ENCODE measurements at places on chromosomes 2 and 18.
A peak's percentile ranks its signal among the peaks of the same experiment; 100 is the strongest.

GRCh38 chr2:219728991-219729487 is 101.6 kb downstream of the SLC4A3 start:
- no peak for DNase-seq

DNA sequence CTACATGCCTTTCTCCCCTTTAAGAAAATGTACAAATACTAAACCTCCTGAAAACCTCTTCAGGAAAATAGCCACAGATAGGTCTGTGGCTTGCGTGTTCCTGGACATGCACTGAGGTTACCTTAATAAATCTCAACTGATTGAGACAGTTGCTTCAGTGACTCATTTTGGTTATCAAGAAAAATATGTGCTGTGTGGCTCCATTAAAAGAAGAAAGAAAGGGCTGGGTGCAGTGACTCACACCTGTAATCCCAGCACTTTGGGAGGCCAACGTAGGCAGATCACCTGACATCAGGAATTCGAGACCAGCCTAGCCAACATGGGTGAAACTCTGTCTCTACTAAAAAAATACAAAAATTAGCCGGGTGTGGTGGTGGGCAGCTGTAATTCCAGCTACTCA is 27.1 kb downstream of the CREG2 start:
- no peak for DNase-seq

- DNase-seq: no peak
Measured at GRCh38 chr2:172742931-172743540, 7.4 kb downstream of the RAPGEF4 start.

GRCh38 chr2:170530284-170530745 is 184.8 kb upstream of the SP5 start:
- peak; percentile 44 for DNase-seq

DNA sequence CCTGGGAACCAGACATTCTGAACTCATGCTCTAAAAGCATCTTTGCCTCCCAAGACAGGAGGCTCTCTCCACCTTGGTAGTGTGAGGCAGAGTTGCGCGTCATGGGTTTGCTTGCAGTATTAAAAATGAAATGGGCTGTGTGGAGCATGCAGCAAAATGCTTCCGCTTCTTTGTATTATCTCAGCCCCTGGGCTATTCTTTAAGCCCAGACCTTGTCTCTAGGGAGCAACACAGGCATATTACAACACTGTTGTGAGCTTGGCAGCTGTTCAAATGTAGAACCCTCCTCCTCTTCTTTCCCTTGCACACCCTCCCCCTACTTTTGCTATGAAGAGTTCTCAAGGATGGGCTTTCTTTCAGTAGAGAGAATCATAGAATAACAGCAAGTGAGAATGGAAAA is 185.1 kb upstream of the LHCGR start:
- no peak for DNase-seq

DNA sequence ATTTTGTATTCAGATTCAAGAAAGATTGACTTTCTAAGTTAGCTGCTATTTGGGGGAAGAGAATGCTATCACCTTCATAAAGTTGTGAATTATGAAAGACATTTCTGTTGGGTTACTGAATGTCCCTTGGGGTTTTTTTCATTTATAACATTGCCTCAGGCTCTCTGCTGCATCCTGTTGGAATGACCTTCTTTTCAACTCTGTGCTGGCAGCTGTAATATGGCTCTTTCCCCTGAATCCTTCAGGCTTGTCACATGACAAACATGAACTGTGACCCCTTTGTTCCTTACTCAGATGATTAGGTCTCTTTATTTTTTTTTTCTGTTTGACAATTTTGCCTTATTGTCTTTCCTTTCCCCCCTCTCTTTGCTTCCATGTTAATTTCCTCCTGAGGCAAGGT is 159.8 kb downstream of the TAF4B start:
- peak; percentile 20 for DNase-seq

DNA sequence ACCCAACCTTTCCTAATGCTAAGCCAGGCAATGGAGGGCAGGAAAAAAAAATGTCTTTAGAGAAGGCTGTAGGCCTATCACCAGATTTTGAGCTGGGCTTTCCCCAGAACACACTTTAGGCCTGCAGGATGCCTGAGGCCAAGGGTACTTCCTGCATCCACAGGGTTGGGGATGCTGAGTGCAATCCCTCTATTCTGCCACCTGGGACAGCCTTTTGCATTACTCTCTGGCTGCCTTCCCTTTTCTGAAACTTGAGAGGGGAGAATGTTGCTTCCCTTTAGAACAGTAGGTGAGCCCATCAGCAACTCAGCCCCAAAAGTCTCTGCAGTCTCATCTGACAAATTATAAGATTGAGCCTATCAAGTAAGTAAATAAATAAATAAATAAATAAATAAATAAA is 195.2 kb downstream of the SLC8A1 start:
- no peak for DNase-seq

- no peak for DNase-seq
Measured at GRCh38 chr2:105864262-105864661, 119.5 kb downstream of the NCK2 start.

- DNase-seq: no peak
Measured at GRCh38 chr2:122056853-122057252, 301.4 kb downstream of the TSN start.

DNA sequence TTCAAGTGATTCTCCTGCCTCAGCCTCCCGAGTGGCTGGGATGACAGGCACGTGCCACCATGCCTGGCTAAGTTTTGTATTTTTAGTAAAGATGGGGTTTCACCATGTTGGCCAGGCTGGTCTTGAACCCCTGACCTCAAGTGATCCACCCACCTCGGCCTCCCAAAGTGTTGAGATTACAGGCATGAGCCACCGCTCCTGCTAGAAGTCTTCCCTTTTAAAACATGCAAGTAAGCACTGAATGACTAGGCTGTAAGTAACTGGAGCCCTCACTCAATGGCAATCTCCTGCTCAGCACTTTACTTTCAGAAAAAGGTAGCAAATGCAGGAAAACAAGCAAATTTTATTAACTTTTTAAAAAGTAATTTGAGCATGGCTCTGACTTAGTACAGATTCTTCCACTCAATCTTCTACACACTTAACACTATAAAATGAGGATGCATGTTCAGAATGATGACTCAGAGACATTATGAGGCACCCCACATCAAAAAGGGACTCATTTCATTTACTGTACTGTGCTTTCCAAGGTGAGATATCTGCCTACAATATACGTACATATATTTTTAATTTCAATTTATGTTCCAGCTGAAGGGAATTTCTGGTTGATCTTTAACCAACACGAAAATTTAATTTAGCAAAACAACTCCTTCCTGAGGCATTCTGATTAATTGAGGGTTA is 6.6 kb upstream of the NCK2 start:
- no peak for DNase-seq

GRCh38 chr2:31246184-31246852 is 12.4 kb downstream of the EHD3 start:
- DNase-seq: no peak

- no peak for DNase-seq
Measured at GRCh38 chr2:196482119-196483065, 157.1 kb upstream of the CCDC150 start.

DNA sequence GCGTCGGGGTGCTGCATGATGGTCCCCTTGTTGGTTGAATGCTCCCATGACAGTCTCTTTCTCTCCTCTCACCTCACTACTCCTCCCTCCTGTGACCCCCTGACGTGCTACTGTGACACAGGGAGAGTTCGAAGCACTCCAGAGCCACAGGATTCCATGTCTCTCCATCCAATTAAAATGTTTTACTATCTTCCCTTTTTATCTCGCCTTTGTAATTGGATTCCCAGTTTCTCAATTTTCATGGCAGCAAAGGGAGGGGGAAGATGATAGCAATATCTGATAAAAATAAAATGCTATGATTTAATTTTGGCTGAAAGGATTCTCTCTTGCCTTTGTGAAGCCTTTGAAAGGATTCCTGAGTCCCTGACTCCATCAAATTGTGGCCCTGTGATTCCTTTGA is 271.9 kb upstream of the SLC14A2 start:
- DNase-seq: no peak

GRCh38 chr2:235270956-235271355 is 222.9 kb upstream of the AGAP1 start:
- no peak for DNase-seq

GRCh38 chr18:26225915-26226228 is 373 bp upstream of the TAF4B start:
- DNase-seq: no peak

Measured in epithelial cell of proximal tubule (primary cell).